ENCODE measurements at places on chromosomes 2 and 18.

GRCh38 chr2:37614061-37614738, 57.2 kb downstream of the CDC42EP3 start:
- peak; percentile 92 for DNase-seq

DNA sequence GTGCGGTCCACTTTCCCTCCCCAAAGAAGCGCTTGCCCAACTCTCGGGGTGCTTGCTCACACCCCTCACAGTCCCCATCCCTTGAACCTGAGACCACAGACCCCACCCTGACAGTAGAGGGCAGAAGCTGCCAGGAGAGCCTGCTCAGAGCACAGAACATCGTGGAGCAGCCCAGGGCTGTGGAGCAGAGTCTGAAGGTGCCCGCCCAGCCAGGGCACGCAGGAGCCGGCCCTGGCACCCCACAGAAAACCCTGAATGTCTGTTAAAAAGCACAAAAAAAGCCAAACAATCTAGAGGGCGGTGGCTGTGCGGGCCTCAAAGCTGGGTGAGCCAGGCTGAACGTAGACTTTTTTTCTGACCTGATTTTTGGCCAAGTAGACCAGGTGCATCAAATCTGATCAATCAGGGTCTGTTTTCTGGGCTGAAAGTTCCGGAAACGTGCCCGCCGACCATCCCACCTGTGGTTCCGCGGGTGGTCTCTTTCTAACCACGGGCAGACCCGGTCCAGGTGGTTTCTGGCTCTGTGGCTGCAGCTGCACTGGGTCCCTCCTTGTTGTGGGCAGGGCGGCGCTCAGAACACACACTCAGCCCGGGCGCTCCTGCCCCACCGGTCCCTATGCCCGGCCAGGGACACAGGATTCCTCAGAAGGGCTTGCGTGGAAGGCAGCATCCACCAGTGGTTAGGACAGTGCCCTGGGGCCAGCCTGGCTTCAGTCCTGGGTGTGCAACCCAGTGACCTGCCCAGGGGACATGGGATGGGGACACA, 66.3 kb downstream of the SLC66A2 start:
- DNase-seq = no peak

DNA sequence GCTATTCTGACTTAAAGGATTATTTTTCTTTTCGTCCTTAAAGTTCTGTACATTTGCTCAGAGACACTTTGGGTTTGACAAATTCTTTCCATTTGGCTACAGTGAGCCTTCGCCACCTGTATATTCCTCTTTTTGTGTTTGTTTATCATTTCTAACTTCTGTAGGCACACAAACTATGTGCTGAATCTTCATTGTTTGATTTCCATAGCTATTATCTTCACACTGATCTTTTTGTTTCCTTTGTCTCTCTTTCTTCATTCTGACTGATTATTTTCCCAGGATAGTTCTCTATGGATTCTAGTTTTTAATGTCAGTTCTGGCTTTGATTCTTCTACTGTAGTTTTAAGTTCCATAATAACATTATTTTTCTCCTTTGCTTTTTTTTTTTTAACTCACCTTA, 350.2 kb downstream of the ZNF521 start:
- DNase-seq = no peak

- DNase-seq = no peak
Observed at GRCh38 chr18:37272226-37272625, 293.4 kb downstream of the CELF4 start.

- DNase-seq = no peak
Observed at GRCh38 chr2:237882510-237883481, 23.4 kb downstream of the RAMP1 start.

GRCh38 chr2:131828164-131828561, 300.5 kb downstream of the CCDC74A start:
- no peak for DNase-seq

- no peak for DNase-seq
Observed at GRCh38 chr2:96097441-96097840, 18.9 kb downstream of the ADRA2B start.

Data from GM04503 (cell line).